ENCODE measurements at places on chromosomes 4 and X. TPM values are rescaled to one million over a fixed set of nuclear protein-coding genes. Genes with fewer than 3 reads are reported as not detected.
A peak's percentile ranks its signal among the peaks of the same experiment; 100 is the strongest.

The UBL4A gene
- 47.5 TPM for total RNA-seq

GRCh38 chr4:118354913-118355312, 2.1 kb upstream of the PRSS12 start:
- no peak for DNase-seq

The CYSLTR1 gene
- total RNA-seq = not detected

The BBS12 gene
- total RNA-seq = 4.3 TPM

The MAGEB6 gene
- total RNA-seq = not detected

The KDM6A gene
- 15.4 TPM for total RNA-seq

GRCh38 chr4:94546949-94547348, 95.2 kb downstream of the PDLIM5 start:
- no peak for DNase-seq

The SYTL4 gene
- 30.6 TPM for total RNA-seq

DNA sequence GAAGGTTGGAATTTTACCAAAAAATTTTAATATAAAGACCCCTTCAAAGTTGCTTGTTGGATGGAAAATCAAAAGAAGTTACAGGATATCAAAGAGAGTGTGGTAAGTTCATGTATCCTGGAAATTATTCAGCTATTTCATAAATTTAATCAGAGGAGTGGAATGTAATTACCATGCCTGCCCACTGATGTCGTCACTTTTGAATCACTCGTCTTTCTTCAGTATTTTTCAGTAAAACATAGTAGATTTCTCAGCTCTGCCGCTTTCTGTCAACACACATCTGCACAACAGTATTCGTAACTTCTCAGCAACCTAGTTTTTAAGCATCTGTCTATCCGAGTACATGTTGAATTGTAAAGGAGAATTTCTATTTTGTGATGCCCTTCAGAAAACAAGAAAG, 2163.0 kb upstream of the AGA start:
- DNase-seq = no peak

GRCh38 chrX:45515262-45516215, 314.9 kb upstream of the DIPK2B start:
- DNase-seq = peak; percentile 44

DNA sequence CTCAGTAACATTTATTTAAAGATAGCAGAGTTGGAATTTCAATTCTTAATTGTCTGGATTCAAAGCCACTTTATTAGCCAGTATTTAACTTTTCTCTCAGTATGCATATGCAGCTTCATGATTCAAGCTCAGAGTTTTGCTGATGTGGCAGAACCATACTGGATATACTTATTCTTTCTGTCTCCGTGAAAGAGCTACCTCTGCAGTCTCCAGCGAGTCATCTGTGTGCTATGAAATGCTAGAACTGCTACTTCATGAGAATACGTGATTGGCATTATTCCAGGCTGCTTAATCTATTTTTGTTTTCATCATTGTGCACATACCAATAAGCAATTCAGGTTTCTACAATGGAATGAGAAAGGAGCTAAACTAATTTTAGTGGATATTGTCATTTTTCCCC, 743.7 kb downstream of the C4orf33 start:
- no peak for DNase-seq

The MAGEB16 gene
- total RNA-seq = not detected

DNA sequence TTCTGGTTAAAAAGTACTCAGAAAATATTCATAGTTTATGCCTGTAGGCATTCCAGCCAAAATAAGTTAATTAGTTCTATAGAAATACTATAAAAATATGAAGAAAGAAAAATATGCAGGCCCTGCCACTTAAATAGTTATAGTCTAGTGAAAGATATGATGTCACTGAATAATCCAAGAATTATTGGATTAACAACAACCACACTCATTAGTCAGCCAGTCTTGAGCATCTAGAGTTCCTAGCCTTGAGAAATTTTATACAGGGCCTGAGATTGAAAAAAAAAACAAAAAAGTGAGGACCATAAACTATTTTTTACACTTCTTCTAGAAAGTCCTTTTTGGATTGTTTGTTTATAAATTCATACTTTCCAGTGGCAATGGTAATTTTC, 823.0 kb downstream of the FAT4 start:
- DNase-seq = no peak

DNA sequence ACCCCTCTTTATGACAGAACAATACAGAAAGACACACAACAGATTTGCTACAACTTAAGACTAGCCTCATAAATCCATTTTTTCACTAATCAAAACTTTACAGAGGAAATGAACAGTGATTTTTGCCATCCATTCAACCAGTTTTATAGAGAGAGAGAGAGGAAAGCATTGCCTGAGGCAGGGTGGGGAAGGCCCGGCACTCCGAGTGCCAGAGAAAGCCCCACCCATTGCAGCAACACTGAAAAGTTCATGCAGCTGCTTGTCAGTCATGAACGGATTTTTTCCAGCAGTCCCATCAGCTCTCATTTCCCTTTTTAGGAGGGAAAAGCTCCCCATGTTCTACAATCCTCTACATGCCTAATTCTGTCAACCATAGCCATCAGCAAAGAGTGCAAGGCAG, 236.9 kb downstream of the CHIC1 start:
- no peak for DNase-seq

DNA sequence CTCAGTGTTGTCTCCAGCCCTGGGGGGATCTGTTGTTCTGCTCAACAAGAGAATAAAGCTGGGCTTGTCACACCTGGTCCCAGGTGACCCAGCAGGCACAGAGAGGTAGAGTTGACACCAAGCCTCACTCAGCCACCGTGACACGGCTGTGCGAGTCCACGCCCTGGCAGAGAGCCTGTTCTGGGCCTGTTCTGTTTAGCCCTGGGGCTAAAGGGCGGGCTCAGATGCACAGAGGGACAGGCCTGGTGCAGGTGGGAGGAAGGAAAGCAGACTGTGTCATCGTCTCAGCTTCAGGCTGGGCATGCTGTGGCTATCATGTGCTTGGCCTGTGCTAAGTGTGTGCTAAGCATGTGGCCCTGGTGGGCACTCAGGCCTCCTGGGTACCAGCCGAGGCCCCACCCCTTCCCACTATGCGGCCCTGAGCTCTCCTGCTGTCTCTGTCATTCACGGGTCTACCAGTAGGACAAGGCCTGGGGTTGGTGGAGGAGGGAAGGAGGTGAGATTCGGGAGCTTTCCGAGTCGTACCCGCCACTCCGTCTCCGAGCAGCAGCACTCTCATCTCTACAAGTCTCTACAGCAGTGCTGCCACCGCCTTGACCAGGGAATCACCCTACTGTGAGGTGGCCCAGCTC, 10.8 kb downstream of the WFS1 start:
- no peak for DNase-seq

GRCh38 chrX:435536-436122, 48.9 kb upstream of the PPP2R3B start:
- DNase-seq = no peak

- DNase-seq = no peak
These were observed 39.5 kb downstream of the HADH start for GRCh38 chr4:108029016-108029720.

The CSAG3 gene
- not detected for total RNA-seq

DNA sequence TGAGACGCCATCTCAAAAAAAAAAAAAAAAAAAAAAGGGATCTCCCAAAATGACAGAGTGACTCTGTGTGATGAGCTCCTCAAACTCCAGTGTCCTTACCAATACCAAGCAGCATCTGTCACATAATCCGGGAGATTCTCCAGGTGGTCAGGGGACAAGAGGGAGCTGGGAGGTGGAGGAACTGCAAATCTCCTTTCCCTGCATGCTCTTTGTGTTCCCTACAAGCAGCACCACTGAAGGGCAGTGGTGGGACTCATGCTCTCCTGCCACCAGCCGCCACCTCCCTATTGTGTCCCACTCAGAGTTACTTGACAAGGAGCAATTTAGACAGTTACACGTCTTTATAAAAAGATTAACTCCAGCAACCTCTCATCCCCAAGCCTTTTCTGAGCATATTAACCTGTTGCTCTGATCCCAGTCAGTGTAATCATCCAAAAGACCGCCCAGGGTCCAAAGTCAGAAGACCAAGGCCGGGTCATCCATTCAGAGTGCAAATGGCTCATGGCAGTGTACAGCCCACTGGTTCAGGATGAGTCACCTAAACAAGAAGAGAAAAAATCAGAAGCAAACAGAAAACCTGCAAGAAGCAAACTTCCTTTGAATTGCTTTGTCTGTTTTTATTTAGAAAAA, 23.6 kb downstream of the MGST2 start:
- no peak for DNase-seq

DNA sequence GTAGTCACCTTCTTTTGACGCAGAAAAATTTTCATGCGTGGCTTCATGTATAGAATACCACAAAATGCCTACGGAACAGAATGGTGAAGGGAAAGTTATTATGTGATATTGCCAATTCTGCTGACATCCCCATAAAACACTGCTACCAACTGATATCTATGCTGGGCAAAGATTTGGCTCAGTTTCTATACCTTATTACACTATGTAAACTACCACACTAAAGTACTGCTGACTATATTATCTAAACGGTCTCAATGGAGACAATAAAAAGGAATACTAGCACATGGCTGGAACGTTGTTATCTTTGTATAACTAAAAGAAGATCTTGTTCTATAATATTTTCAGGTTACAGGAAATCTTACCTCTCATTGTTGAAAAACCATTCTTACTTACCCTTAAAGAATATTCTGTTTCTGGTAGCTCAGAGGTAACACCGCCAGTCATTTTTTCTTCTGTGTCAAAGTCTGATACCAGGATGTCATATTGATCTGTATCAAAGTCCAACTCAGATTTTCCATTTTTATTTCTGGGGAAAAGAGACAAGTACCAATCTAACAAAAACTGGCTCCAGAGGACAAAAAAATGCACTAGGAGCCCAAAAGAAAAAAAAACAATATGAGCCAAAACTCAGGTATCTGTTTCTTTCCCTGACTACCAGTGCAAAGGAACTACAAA, 18.9 kb downstream of the MORC4 start:
- DNase-seq = no peak

GRCh38 chr4:145177511-145177905, 2.9 kb downstream of the OTUD4 start:
- DNase-seq = no peak

DNA sequence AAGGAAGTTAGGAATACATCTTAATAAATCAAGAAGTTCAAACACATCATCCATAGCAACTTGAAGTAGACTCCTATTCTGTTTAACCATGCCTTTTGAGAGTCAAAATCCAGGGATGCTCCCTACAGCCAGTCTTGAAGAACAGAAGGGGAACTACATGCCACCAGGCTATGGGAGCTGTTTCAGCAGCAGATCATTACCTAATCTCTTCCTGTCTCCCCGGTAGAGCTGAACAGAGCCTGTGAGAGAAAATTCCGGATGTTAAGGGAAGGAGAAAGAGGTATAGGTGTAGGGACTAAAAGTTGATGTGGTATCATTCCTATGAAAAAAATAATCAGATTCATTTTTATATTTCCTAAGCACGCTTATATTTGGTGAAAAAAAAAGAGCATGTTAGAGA, 352.2 kb downstream of the SPRY1 start:
- DNase-seq = no peak

DNA sequence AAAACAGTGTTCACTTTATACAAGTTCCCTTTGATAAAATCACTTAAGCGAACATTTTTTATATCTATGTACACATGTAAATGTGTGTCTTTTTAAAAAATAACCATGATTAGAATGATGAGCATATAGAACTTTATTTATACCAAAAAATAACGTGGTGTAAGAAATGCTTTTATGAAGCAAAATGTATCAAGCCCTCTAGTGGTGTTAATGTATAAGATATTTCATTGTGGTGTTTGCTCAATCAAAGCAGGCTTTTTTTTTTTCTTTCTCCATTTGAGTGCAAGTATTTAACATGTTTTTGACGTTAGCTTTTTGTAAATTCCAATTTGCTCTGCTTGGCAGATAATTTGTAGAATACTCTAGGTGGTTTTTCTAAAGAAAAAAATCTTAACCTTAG, 2092.4 kb upstream of the TENM3 start:
- DNase-seq = no peak

The KIAA0232 gene
- 17.5 TPM for total RNA-seq

DNA sequence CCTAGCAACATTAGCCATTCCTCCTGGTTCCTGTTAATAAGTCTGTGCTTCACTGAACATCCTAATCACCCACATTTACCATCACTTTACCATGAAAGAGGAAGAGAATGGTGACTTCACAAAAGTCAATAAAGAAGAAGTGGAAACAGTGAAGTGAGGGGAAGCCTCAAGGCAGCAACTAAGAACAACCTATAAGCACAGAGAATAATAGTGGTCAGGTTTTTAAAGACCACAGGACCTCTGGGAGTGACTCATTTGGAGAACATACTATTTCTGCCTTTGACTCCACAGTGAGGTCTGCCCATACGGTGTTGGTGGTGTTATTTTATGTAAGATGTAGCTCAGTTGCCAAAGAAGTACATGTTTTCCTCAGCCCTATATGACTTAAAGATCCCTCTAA, 86.0 kb upstream of the TET2 start:
- DNase-seq = no peak

The CXCL11 gene
- total RNA-seq = 2.6 TPM

The SMIM10L2A gene
- total RNA-seq = 0.28 TPM

GRCh38 chr4:2914256-2915126, 48.7 kb downstream of the NOP14 start:
- DNase-seq = no peak

The HS6ST2 gene
- 0.07 TPM for total RNA-seq

The RRH gene
- total RNA-seq = 0.07 TPM

The BGN gene
- total RNA-seq = 22.9 TPM

The FRAS1 gene
- 26.8 TPM for total RNA-seq

The SPANXD gene
- total RNA-seq = not detected

DNA sequence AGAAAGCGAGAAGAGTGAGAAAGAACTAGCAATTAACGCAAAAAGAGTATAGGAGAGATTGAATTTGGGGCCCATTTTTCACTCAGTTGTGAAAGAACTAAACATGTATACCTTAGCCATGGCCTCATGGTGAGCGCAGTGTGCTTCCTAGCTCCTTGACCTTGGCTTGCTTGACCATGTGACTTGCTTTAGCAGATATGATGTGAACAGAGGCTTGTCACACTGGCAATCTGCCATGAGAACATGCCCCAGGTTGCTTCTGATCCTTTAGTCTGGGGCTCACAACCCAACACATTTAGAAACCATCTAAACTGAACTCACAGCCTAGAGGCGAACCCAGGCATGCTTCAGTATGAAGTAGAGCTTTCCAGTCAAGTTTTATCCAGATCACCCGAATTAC, 260.1 kb upstream of the FTHL17 start:
- DNase-seq = no peak

GRCh38 chrX:119252716-119253115, 16.6 kb downstream of the PGRMC1 start:
- DNase-seq = no peak

GRCh38 chrX:3345281-3346191, 916 bp downstream of the MXRA5 start:
- DNase-seq = no peak

The GABRE gene
- 3.7 TPM for total RNA-seq

- DNase-seq = no peak
These were observed 174.0 kb downstream of the SOWAHB start for GRCh38 chr4:76723924-76724323.

DNA sequence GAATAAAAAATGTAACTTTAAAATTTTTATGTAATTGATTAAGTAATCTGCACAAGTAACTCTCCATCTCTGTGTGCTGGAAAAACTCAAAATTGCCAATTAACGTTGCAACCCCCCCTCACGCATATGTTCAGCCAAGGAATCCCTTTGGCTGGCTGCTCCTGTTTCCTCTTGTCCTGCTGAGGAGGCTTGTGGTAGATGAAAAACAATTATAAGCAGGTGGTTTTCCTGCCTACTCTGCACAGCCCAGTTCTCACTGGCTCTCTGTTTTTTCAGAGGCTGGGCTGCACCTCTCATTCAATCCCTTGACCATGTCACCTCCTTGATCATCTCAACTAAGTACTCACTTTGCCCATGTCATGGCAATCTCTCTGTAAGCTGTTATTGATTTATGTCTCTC, 1068.4 kb downstream of the ARAP2 start:
- DNase-seq = no peak

Measured in pulmonary artery endothelial cell (primary cell).